ENCODE measurements at places on chromosomes 4 and X.

DNA sequence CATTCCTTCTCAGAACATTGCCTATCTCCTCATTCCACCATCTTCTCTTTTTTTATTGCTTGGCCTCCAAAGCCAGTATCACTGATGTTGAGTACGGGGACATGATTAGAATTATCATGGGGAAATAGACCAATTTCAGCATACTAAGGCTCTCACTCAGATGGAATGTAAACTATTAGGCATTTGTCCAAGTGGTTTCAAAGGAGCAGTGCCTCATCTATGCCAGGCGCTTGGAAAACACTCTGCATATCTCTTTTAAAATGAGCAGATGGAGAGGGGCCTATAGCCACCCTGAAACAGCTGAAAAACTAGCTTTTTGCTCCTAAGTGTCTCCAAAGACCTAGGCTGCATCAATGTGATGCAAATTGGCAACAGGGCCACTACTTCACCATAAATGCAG, 150.8 kb upstream of the DIPK2B start:
- no peak for DNase-seq

- DNase-seq, result no peak
Observed at GRCh38 chrX:11760958-11761357, 2.9 kb downstream of the MSL3 start.

GRCh38 chrX:95893636-95894035, 791.0 kb upstream of the DIAPH2 start:
- no peak for DNase-seq

DNA sequence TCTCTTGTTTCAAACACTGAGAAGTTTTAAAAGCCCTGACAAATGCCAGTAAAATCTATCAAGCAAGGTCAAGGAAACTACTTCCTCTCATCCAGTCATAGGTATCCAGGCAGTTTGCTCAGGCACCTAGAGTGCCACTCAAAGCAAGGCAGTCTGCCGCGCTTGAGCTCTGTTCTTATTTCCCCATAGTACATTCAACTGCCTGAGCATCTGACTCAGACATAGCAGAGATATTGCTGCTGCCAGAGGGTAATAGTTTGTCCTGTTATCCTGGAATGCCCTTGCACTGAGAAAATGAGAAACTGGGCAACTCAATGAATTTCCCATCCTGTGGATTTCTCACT, 16.1 kb upstream of the ATP8A1 start:
- DNase-seq, result no peak

- no peak for DNase-seq
Observed at GRCh38 chrX:40031911-40032310, 65.8 kb downstream of the BCOR start.

- no peak for DNase-seq
Observed at GRCh38 chrX:46750889-46751288, 8.0 kb downstream of the SLC9A7 start.

DNA sequence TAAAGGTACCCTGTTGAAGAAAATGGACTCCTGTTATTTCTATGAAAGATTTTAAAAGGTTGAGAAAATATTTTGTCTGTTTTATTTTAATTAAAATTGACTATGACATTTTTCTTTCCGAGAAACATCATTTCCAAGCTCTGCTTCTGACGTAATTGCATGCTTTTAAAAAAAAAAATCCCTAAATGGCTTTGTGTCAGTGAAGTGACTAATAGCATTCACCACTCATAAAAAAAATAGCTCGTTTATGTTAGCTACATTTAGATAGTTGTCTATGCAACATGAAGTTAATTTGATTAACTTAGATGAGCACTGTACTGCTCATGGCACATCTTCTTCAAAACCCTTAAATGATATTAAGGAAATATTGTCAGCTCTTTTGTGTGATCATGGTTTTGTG, 105.1 kb upstream of the KLHL13 start:
- no peak for DNase-seq

DNA sequence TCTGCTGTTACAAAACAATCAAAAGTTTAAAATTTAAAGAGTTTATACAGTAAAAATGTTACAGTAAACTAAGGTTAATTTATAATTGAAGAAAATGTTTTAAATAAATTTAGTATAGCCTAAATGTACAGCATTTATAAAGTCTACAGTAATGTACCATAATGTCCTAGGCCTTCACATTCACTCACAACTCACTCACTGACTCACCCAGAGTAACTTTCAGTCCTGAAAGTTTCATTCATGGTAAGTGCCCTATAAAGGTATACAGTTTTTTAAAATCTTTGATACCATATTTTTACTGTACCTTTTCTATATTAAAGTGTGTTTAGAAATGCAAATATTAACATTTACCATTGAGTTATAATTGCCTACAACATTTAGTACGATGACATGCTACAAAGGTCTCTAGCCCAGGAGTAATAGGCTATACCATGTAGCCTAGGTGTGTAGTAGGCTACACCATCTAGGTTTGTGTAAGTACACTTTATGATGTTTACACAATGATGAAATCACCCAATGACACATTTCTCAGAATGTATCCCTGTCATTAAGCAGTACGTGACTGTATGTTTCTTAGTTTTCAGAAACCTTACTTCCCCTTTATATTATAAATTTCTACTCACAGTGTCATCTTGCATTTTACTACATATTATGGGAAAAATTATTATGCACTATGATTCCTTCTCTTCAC, 320.8 kb downstream of the ADAM29 start:
- DNase-seq, result no peak

GRCh38 chr4:108854786-108855185, 91.9 kb upstream of the ETNPPL start:
- no peak for DNase-seq

- no peak for DNase-seq
Observed at GRCh38 chr4:70008771-70009170, 13.0 kb downstream of the STATH start.

- DNase-seq, result no peak
Observed at GRCh38 chr4:35038845-35039244, 1205.5 kb downstream of the ARAP2 start.

DNA sequence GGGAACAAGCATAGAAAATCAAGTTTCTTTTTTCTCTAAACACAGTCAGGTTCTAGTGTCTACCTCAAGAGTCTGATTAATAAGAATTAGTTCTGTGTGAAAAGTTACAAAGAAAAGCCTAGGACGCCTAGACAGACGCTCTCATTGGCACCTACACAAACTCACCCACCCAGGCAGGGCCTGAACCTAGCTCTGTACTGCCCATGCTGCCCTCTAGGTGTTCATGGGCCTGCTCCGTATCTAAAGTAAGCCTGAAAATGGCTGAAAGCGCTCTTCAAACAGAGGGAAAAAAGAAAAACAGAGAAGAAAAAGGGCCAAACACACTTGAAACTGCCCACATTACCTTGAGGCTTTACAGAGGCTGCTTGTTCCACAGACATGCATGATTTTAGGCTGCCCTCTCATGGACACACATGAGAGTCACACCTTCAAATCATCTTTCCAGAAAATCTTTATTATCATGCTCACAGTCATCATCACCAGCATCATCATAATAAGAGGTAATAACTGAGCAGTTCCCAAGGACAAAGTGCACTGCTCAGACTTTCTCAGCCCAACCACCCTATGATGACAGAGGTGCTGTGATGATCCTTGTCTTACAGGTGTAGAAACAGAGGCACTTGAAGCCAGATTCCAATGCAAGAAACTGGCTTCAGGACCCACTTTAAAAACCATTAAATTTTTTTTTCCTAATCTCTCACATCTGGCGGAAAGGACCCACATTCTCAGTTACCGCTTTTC, 49.6 kb downstream of the MAP7D2 start:
- DNase-seq, result no peak

- no peak for DNase-seq
Observed at GRCh38 chr4:88137112-88137511, 21.3 kb downstream of the ABCG2 start.

- DNase-seq, result no peak
Observed at GRCh38 chrX:43728002-43728401, 71.9 kb downstream of the MAOA start.

DNA sequence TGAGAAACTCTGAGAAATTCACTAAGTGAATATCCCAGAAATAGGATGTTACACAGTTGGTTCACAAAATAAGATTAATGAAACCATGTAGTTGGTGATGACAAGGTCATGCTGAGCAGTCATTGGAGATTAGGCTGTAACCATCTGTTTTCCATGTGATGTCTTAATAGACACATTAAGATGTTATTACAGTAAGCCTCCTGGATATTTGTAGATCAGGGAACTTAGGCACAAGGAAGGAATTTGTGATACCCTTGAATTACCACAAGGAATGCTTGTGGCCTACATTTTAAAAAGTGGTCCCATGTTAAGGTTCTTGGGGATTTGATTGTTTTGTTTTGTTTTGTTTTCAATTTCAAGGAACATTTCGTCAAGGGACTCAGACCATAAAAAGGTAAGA, 185.6 kb upstream of the BANK1 start:
- DNase-seq, result no peak

- no peak for DNase-seq
Observed at GRCh38 chr4:155530857-155531256, 135.8 kb upstream of the GUCY1A1 start.

DNA sequence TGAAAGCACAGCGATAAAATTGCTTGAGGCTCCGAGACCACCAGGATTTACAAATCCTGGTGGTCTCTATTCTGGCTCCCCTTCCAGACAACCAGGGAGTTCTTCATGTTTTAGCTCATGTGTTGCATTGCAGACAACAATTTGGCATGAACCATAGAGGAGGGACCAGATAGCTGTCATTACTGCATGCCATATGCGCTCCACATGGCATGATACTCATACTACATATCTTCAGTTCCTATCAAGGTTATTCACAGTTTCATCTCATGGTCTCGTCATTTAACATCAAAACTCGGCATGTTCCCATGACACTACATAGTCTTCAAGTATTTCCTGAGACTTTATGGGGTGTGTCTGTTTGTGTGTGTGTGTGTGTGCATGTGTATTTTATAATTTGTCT, 220.3 kb downstream of the OR13H1 start:
- DNase-seq, result no peak

- DNase-seq, result no peak
Observed at GRCh38 chrX:48179691-48180090, 16.9 kb downstream of the SSX5 start.

DNA sequence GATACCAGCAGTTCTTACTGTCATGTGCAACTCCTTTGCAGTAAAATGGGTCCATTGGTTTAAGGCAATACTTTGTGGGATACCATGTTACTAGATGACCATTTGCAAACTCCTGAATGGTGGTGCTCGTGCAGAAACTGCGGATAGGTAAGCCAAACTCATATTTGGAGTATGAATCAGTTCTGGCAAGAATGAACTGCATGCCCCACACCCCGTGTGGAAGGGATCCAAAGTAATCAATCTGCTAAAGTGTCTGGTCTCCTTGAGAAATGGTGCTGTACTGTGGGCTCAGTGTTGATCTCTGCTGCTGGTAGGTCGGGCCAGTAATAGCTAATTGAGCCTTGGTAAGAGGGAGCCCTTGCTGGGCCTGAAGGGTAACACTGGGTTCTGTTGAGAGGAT, 4.2 kb upstream of the TAB3 start:
- DNase-seq, result no peak

- DNase-seq, result no peak
Observed at GRCh38 chr4:108431986-108432385, 188.4 kb upstream of the RPL34 start.

DNA sequence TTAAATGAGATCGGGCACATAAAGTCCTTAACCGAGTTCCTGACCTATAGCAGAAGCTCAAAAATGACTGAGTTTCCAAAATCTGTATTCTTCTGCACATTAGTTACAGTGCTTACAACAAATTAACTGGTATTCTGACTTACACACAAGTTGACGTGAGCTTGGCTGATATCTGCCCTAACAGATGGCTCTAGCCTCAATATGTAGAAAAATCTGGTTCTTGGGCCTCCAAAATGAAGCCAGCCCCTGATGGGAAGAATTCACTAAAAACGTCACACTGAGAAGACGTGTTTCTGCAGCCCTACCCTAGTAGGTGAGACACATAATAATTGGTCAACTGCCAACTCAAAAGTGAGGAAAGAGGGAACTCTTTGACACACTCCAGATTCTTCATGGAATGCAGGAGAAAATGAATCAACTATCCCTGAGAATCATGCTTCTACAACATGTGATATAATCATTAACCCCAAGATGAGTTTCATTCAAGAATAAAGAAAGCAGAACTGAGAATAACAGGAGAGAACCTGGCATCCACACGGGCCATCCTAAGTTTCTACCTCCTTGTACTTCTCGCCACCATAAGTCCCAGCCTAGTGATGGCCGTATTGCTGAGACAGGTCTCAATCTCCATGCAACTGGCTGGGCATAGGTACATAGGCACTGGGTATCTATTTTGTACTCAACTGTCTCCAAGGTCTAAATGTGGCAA, 8.2 kb downstream of the STX18 start:
- DNase-seq, result no peak

- DNase-seq, result no peak
Observed at GRCh38 chrX:103539695-103540094, 20.4 kb upstream of the RAB40A start.

DNA sequence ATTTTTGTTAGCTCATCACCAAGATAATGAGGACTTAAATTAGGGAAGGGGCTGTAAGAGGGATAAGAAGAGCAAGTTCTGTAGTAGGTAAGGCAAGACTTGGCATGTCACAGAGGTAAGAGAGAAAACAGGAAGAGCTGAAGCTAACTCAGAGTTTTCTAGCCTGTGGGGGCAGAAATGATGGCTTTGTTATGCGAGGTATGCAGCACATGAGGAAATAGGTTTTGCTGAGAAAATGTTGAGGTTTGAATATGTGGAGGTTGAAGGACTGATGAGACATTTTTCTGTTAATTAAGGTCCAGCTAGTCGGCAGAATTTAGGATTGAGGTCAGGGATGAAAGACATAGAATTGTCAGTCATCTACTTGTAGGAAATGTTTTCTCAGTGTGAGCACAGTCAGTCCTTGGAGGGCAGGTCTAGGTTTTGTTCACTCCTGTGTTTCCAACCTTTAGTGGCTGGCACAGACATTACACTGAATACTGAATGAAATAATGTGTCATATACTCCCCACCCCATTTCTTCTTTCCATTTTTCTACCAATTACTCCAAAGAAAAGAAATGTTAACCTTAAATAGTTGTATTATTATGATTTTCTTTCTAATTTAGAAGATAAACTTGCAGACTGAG, 154.0 kb upstream of the AADAT start:
- DNase-seq, result no peak

- no peak for DNase-seq
Observed at GRCh38 chrX:154016366-154017076, 3.2 kb downstream of the IRAK1 start.
